ENCODE measurements at places on chromosomes 7 and 10. TPM values are rescaled to one million over a fixed set of nuclear protein-coding genes. Genes with fewer than 3 reads are reported as not detected.

The TMEM229A gene
- total RNA-seq = not detected

The WEE2 gene
- not detected for total RNA-seq

The CTTNBP2 gene
- not detected for total RNA-seq

The TMEM139 gene
- 0.71 TPM for total RNA-seq

The TLL2 gene
- not detected for total RNA-seq

The SH2D4B gene
- 0.10 TPM for total RNA-seq

The CALHM3 gene
- total RNA-seq = 0.20 TPM

The NODAL gene
- 0.26 TPM for total RNA-seq

The BAMBI gene
- total RNA-seq = 0.13 TPM

The MRC1 gene
- not detected for total RNA-seq

The EN2 gene
- not detected for total RNA-seq

The CLDN3 gene
- not detected for total RNA-seq

The OPTN gene
- 128 TPM for total RNA-seq

The ADARB2 gene
- total RNA-seq = 5.2 TPM

The ZNF467 gene
- total RNA-seq = 1.5 TPM

The EGFR gene
- total RNA-seq = not detected

The HTRA1 gene
- not detected for total RNA-seq

The ATP6V0E2 gene
- 64.8 TPM for total RNA-seq

The FKBP6 gene
- total RNA-seq = not detected

The SGCE gene
- total RNA-seq = 0.25 TPM

The TTYH3 gene
- total RNA-seq = 16.3 TPM

The IFIT1B gene
- not detected for total RNA-seq

All from activated naive CD4-positive, alpha-beta T cell treated with anti-CD3 and anti-CD28 coated beads, Interleukin-2, amount 10 ng/mL, durations not matched to agents 5 hours and 36 hours (primary cell).